ENCODE measurements at places on chromosomes 16 and 17.

DNA sequence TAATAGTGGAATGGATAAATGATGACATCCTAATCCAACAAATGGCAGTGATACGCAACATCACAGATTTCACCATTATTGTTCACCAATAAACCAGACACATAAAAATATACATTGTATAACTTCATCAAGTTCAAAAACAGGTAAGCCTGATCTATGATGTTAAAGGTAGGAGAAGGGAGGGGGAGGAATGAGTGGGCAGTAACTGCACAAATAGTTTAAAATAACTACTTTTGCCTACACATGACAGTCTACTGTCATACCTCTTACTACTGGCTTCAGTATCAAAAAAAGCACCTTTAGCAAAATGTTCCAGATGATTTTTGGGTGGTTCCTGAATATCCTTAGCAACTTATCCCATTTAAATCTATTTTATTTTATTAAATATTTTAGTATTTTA is 28.8 kb downstream of the CHCT1 start:
- no peak for DNase-seq

DNA sequence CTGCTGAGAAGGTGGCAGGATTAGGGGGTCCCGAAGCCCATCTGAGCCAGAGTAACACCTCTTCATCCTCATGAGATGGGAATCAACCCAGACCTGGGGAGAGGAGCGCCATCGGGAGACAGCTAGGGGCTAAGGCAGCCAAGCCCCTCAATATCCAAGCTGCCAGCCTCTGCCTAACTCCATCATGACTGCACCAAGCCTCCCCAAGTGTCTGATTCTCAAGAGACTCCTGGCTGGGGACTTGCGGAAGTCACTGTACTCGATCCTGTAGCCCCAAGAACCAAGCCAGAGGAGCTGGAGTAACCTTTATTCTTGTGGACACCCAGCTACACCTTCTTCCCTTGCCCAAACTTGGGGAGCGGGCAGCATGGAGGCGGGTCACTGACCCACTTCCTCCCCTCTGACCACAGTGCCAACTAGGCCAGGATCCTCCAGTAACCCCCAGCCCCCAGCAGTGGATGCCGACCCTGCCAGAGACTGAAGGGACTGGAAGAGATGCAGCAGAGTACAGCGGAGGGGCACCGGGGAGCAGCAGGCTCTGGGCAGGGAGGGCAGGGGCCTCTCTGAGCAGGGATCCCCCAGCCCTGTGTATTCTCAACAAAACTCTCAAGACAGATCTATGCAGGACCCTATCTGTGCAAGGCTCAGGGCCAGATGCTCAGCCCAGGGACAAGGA is 13.3 kb downstream of the HDAC5 start:
- DNase-seq: no peak

DNA sequence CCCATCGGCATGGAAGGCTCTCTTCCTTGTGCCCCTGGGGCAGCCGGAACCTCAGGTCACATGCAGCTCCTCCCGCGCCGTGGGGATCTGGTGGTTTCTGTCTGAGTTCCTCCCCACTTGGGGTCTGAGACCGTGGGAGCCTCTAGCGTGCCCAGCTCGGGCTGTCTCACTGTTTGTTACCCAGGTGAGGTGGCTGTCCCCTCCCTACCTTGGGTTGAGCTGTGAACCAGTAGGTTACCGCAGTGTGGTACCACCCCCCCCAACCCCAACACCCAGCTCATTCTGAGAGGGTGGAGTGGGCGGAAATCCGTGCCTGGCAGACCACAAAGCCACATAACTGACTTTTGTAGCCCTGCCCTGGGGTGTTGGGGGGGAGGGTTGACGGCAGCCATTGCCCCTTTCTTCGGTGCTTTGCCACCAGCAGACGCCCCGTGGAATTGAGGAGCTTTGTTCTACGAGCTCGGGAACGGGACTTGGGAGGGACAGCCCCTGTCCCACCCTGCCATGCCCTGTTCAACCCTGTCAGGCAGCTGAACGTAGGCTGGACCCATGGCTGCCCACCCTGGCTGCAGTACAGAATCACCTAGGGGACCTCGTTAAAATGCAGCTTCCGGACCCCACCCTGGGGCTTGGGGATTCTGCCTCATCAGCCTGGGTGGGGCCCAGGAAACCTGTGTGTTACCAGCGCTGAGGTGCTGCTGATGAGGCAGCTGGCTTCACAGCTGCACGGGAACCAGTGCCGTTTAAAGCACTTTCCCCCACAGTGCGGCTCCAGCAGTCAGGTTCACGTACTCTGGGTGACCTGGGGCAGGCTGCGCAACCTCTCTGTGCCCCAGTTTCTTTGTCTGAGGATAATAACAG is 18.5 kb downstream of the RAP1GAP2 start:
- peak; percentile 94 for DNase-seq

- no peak for DNase-seq
These were observed 36.0 kb downstream of the LGALS9 start for GRCh38 chr17:27666831-27667560.

DNA sequence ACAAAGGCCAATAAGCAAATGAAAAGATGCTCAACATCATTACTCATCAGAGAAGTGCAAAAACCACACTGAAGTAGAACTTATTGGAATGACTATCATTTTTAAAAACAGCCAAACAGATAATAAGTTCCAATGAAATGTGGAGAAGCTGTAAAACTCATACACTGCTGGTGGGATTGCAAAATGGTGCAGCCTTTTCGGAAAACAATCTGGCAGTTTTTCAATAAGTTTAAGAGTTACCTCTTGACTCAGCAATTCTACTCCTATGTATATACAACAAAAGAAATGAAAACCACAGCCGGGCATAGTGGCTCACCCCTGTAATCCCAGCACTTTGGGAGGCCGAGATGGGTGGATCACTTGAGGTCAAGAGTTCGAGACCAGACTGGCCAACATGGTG is 49.3 kb downstream of the AKAP10 start:
- DNase-seq: no peak
